ENCODE measurements at places on chromosomes 4 and X.

DNA sequence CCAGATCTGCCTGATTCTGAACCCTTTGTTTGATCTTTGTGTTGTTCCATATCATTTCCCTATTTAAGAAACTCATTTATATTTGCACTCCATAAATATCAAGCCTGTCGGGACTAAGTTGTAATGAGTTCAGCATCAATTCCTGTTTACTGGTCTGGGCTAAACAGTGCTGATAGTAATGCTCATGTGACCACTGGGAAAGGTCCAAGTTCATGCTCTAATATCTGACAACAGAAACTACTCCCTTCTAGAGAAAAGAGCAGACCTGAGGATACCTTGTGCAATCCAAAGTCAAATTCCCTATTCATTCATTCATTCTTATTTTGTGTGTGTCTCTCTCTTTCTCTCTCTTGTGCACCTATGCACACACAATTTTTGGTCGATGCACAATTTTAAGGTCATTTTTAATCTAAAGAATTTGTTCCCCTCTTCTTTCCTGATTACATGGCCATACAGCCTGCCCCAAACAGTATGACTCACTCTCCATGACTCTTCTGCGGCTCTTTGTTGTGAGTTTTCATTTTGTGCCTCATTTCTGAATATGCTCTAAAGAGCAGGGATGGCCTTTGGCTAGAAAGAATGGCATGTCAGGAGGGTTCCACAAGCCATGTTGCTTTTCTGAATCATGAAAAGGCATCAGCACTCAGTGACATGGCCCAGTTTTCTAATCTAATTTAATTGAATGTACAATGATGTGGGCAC is 664.3 kb downstream of the RPA4 start:
- no peak for DNase-seq

DNA sequence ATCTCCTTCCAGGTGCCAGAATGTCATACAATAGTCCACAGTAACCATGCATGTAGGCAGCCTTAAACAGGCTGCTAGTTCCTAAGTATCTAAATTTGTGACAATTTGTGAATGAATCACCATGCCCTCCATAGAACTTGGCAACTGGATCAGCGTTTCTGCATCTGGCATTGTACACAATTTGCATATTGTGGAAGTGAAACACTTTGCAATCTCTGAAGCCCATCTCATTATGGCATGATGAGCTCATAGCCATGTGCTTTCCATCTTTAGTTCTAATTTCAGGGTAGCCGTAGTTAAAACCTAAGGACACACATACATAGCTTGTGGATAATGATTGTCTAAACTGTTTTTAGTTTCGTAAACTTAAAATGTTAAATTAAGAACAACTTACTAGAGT is 573.6 kb downstream of the PPP4R3C start:
- no peak for DNase-seq

DNA sequence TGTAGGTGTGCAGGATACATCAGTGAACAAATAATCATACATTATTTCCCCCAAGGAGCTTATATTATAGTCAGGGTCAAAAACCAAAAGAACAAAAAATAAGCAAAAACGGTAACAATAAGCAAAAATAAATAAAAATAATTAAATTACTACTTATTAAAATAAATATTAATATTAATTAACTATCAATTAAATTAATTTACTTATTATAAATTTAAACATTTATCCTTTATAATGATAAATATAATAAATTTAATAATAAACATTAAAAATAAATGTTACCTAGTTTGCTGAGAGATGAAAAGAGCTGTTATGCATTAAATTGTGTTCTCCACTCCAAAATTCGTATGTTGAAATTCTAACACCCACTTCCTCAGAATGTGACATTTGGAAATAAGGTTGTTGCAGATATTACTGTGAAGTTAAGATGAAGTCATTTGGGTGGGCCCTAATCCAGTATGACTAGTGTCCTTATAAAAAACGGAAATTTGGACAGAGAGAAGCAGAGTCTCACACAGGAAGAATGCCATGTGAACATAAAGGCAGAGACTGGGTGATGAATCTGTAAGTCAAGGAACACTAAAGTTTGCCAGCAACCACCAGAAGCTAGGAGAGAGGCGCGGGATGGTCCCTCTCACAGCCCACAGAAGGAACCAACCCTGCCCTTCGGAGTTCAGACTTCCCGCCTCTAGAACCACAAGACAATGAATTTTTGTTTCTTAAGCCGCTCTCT is 67.2 kb upstream of the IBSP start:
- DNase-seq: no peak

- DNase-seq: no peak
These were observed 38.8 kb downstream of the FGF2 start for GRCh38 chr4:122865425-122865824.

- DNase-seq: no peak
These were observed 172.9 kb downstream of the AFAP1 start for GRCh38 chr4:7766661-7767345.

- DNase-seq: no peak
These were observed 99.5 kb downstream of the ZNF827 start for GRCh38 chr4:145839151-145839550.

DNA sequence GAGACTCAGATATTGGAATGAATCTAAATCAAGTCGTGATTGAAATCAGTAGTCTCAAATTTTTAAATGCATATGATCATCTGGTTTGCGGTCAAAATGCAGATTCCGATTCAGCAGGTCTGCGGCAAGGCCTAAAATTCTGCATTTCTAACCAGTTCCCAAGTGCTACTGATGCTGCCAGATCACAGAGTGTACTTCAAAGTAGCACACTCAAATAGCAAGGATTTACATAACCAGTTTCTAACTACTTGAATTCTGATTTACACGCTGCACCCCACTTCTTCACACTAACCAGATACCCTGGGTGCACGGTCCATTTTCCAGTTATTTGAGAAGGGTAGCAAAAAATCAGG is 752 bp downstream of the MBTPS2 start:
- DNase-seq: peak; percentile 7

DNA sequence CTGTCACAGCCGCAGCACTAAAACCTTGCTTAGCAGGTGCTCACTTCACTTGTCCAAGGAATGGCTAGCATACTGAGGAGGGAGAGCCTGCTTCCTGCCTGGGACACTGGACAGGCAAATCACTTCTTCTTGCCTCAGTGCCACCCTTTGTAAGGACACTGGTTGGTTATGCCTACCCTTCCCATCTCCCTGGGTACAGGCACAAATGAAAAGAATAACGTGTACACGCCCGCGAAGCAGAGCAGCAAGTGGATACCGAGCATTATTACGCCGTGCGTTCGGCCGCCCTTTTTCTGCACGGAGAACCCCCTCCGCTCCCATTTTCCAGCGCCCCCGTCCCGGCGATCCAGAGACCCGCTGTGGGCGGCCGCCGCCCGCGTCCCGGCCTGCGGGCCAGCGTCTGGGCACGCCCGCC is 338 bp upstream of the KLHL2 start:
- no peak for DNase-seq

DNA sequence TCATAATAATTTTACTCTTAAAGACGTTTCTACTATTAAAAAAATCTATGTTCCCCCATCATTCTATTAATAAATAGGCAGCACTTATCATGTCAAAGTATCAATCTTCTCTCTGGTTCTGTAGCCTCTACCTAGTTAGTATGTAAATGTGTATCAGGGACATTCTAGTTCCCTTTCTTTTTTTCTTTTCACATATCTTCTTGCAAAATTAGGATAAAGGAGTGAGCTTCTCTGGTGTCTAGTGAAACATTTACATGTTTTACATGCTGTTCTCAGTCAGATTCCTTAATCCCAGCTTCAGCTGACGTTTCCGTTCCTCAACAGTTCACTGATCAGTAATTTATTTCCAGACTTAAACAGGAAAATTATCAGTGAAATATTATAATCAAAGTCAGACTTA is 11.8 kb downstream of the PCDH10 start:
- DNase-seq: no peak

- DNase-seq: no peak
These were observed 128.1 kb downstream of the TMEM164 start for GRCh38 chrX:110131031-110131430.

DNA sequence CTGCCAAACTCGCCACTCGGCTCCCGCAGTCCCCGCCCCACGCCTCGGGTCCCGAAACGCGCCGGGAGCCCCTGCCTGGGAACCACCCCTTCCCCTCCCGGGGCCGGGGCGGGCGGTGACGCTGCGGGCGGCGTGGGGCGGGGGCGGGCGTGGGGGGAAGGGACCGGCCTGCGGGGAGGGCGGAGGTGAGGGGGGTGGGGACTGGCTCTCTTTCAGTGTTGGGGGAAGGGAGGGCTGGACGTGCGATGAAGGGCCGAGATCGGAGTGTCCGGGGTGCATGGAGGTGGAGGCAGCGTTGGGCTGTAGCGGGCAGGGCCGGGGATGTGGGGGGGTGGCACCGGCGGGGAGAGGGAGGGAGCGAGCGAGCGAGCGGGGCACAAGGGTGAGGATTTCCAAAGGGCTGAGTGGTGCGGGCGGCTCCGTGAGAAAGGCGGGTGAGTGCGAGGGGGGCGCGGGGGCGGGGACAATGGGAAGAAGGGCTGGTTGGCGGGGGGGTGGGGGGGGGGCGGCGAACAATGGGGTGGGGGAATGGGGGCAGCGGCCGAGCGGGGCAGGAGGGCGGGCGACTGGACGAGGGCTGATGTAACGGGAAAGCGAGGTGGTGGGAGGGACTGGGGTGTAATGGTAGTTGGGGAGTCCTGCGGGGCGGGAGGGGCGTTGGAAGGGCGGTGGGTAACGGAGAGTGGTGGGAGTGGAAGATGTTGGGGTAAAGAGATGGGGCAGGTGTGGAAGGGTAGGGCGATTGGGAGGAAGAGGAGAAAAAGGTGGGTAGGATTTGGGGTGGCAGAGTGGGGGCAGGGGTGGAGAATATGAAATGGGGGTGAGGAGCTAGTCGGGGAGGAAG is 578 bp downstream of the DCUN1D4 start:
- DNase-seq: peak; percentile 66

DNA sequence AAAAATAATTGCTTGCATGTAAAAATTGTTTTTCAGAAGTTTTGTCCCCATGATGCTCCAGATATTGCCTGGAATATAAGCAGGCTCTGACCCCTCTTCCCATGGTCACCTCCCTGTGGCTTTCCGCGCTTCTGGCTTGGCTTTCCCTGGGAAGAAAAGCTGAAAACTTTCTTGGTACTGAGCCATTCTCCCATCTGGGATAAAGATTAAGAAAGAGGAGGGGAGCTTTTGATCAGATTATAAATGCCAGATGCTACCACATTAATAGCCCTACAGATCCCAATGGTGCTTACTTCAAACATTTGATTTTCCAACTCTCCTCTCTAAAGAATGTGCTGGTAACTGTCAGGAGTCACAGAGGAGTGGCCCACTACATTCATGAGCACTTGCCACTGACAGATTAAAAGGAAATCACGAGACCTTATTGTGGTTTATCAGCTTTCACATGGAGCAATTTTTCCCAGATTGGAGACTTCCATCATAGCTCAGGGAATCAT is 54.4 kb upstream of the GAB1 start:
- no peak for DNase-seq

DNA sequence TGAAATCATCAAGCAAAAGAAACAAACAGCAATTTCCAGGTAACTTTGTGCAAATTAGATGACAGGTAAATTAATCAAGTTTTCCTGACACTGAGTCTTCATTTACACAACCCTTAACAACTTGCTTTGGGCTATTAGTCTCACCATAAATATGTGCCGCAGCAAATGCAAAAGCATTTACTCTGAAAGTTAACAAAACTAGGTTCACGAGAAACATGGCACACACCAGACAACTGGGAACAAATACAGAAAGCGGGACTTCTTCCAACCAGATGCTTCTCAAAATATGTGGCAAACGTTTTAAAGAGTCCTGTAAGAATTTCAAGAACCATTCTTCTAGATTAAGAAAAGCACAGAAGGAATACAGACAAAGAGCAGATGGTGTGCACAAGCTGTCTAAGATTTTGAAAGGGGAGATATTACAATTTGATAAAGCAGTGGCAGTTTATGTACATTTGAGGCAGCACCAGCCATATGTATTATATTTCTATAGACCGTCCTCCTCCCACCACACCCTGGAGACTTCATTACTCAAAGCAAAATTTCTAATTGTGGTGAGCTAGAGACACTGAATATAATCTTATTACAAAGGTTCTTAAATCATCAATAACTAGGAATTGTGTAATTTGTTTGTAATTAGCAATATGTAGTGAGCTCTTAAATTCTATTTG is 192.5 kb upstream of the ADAMTS3 start:
- no peak for DNase-seq

GRCh38 chr4:3372933-3373465 is 68.8 kb upstream of the HGFAC start:
- peak; percentile 68 for DNase-seq

DNA sequence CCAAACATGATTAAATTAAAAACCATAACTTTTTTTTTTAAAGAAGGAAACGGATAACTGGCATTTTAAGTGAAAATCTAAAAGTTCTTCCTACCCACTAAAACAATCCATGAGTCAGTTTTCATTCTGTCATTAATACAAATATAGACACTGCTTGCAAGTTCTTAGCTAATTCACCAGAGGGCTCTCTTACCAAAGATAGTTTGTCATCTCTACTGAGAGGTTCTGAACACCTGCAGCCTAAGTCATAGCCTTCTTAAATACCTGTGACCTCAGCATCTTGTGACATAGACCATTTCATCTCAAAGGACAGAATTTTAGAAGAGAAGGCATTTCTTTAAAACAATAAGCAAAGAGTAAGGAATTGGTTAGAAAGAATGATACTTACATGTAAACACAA is 65.3 kb upstream of the FAM120C start:
- DNase-seq: no peak

DNA sequence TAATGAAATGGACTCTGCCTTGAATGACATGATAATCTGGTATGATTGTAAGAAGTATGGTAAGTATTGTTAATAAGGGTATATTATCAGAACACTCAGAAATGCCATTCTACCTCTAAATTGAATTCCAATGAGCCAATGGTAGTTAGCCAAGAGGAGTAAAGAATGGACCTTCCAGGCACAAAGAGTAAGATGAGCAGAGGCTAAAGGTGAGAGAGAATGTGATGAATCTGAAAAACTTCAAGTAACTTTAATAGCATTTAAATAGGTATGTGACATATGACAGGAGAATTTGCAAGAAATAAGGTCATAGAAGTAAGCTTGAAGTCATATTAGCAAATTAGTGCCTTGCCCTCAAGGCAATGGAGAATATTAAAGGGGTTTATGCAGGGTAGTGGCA is 152.4 kb downstream of the BANK1 start:
- no peak for DNase-seq

- no peak for DNase-seq
These were observed 42.0 kb downstream of the SLC4A4 start for GRCh38 chr4:71380788-71381187.

Measured in CD4-positive, alpha-beta T cell treated with Interferon alpha-2 for 1 hour (primary cell).